C1 segment of cervical spinal cord (tissue), 14 donors: ENCODE measurements at places on chromosomes 3 and 15.

DNA sequence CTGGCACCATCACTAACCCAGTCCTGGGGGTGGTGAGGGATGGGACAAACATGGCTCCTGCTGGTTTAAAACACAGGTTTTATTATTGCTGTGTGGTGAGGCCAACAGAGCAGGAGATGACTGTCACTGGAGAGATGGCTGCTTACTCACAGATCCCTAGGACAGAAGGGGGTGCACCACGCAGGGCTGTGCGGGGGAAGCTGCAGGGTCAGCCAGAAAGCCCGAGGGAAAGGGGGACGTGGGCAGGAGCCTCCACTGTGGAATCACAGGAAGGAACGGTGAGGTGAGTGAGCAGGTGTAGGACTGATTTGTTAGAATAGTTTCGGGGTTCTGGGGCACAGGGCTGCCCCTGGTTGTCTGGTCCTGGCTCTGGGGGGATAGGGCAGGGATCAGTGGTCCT lies 7.5 kb downstream of the CFAP100 start:
- DNase-seq: no peak

DNA sequence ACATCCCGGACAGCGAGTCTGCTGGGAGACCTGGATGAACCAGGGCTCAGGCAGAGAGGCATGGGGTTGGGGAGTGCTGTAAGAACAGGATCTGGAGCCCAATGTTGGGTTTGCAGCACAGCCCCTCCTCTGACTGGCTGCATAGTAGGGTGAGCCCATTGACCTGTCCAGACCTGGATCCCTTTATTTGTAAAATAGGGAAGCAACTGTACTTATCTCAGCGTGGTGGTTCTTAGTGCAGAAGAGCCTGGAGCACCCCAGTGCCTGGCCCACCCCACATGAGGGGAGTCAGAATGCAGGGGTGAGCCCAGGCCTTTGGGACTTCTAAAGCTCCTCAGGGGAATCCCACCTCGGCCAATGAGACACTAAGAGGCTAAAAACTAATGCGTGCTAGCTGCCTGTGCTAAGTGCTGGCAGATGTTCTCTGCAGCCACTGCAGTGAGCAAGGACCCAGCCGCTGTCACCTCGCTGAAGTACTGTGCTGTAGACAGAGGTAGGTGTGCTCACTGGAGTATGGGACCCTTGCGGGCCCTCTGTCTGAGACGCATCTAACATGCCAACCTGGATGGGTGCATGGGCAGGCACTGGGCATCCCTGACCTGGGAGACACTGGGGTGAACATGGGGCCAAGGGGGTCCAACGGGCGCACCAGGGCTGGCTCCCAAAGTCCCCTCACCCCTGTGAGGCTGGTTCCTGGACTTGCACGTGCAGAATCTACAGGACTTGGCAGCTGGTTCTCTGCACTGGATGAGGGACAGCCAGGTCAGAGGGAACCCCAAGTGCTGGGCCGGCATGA lies 95.6 kb downstream of the ATP10A start:
- no peak for DNase-seq

DNA sequence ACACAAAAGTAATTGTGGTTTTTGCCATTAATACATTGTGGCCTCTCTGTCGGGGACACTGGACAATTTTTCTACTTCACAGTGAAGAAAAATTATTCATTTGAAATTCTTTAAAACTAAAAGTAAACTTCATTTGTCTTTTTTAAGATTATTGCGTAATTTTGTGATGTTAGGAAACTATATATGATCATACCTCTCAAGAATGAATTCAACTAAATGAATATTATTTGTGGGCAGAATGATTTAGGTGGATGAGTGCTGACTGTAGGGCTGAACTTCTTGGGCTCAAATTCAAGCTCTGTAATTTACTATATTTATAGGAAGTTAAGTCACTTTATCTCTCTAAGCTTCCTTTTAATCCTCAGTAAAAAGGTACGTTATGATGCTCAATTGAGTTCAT lies 441.2 kb downstream of the ROBO1 start:
- no peak for DNase-seq

DNA sequence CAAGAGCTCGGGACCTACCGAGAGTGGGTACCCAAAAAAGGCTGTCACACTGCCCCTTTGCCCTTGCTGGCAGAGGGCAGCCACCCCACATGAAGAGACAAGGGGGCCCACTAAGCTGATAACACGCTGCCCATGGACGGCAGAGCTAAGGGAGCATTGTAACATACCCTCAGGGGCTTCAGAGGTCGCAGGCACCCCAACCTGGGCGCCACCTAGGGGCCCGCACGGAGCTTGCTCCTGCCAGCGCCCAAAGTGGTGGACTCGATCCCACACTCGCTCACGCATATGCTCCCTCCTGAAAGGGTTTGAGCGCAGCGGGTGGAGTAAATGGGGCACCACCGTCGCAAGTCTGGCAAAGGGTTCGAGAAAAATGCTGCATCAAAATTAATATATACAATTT lies 975.4 kb downstream of the ZPLD1 start:
- no peak for DNase-seq

DNA sequence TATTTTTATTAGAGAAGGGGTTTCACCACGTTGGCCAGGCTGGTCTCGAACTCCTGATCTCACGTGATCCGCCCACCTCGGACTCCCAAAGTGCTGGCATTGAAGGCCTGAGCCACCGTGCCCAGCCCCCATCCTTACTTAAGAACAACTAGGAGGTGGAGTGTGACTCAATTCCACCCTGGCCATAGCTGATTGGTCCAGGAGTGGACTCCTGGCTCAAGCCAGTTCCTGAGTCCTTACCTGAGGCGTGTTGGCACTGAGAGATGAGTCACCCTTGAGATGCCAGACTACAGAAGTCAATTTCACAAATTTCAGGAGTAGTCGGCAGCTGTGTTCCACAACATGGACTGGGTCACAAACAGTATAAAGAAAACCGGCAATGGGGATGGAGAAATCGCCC lies 124.2 kb downstream of the SHQ1 start:
- DNase-seq: no peak

DNA sequence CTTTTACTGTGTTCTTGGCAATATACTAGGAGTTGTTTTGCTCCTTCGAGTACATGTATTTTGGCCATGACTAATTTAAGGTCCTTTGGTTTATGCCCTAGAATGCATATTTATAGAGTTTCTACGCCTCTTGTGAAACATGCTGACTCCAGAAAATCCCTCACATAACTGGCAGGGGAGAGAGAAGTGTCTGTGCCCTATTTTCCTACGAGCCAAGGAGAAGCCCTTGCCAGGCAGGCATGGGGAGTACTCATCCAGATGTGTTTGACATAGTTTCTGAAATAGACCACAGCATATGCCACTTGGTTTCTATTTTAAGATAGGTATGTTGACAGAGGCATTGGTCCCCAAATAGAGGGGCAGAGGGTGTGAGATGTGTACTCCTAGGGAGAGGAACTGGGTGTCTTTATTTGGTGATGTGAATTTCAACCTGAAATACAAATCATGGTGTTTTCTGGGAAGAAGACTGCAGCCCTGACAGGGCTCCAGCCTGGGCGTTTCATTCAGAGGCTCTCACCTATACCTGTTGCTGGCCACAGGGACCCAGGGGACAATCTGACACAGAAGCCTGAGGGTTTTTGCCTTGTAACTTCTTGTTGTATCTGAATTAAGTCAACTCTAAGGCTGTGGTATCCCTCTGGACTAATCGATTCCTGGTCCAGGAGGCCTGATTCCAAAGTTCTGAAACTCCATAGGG lies 267.8 kb upstream of the C2CD4B start:
- DNase-seq: no peak

DNA sequence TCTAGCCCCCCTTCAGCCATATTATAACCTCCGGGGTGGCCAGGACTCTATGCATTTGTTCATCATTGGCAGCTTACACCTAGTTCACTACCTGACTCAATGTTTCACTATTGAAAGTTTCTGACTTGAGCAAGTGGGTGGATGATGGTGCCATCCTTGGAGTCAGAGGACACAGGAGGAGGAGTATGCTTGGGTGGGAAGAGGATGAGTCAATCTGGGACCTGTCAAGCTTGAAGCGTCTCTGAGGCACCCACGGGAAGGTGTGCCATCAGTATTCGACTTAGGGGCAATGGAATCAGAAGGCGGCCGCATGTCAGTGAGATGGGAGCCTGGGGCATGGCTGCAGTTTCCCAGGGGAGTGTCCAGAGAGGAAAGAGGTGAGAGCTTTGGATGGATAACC lies 133.3 kb downstream of the EPHB1 start:
- no peak for DNase-seq

DNA sequence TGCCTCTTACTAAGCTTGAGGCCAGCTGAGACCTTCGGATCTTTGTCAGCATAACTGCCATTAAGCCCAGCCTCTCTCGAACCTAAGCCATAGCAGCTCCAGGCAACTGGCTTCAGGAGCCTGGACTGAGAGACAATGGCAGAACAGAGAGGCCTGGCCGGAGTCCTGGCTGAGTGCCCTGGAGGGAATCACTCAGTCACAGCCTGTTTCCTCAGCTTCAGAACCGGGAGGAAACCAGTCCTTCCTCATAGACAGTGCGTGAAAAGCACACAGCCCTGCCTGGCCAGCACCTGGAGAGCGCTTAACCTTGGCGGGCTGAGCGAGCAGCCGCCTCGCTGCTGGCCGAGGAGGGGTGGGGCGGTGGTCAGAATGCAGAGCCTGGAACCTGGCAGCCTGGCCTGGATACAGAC lies 21.6 kb downstream of the RNU5B-1 start:
- peak; percentile 84 for DNase-seq

- DNase-seq: no peak
Measured at GRCh38 chr3:46124216-46125177, 83.6 kb downstream of the CCR1 start.

GRCh38 chr15:89177116-89177515 lies 44.3 kb downstream of the RLBP1 start:
- DNase-seq: no peak

DNA sequence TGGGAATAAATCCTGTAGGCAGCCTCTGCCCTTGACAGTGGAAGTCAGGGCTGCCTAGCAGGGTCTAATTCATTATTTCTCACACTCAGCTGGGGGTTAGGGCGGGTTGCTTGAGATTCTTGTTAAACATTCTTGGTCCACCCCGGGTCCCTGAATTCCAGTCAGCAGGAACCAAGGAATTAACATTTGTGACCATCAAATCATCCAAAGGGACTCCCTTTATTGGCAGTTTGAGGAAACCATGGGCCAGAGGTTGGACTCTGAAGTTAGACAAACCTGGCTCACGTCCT lies 122.8 kb downstream of the EEFSEC start:
- no peak for DNase-seq

GRCh38 chr3:86653661-86654205 lies 337.2 kb downstream of the VGLL3 start:
- DNase-seq: no peak

DNA sequence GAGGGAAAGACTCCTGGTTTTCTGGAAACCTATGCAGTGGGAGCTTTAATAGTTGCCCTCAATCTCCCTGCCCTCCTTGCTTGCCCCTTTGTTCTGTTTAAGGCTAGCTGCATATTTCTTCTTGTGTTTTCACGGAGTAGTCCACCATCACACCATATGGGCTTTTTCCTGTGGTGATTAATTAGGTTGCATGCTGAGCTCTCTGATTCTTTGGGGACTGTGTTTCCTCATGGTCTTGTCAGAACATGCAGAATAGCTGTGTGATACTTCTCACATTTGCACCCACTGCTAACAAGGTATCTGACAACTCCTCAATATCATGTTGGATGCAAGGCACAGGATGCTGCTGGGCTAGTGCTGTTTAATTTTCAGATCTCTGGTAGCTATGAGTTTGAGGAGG lies 139.6 kb downstream of the PTPRG start:
- DNase-seq: no peak

DNA sequence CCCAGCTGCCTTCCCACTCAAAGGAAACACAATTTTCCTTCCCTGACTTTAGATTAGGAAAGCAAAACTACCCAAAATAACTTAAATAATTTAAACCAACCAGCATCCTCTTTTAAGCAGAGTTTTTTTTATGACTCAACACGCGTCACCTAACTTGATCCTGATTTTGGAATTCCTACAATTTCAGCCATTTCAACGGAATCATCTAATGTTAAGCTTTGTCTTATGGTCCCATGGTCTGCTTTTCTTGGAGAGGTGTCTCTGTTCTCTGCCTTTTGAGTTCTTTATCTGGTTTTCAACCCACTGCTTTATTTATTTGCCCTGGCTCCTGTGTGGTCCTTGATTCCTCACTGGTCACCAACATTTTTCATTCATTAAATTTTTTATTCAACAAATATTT lies 219.2 kb upstream of the ARHGEF26 start:
- DNase-seq: no peak

- no peak for DNase-seq
Measured at GRCh38 chr3:99419116-99419515, 219.3 kb upstream of the COL8A1 start.

DNA sequence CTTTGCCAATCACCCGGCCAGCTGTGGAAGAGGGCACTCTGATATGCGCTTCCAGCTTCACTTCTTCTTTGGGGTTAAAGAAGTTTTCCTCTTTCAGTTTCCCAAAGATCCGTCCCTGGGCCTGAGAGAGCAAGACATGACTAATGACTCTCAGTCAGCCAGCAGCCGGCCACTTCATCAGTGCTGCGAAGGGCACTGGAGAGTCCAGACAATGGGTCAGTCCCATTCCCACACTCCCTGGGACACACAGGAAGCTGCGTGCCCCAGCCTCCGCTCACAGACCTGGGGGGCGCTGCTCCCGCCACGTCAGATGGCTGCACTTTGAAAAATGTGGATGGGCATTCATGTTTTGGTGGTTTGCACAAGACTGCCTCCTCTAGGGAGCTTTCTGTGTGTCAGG lies 63.3 kb downstream of the SENP2 start:
- DNase-seq: no peak

DNA sequence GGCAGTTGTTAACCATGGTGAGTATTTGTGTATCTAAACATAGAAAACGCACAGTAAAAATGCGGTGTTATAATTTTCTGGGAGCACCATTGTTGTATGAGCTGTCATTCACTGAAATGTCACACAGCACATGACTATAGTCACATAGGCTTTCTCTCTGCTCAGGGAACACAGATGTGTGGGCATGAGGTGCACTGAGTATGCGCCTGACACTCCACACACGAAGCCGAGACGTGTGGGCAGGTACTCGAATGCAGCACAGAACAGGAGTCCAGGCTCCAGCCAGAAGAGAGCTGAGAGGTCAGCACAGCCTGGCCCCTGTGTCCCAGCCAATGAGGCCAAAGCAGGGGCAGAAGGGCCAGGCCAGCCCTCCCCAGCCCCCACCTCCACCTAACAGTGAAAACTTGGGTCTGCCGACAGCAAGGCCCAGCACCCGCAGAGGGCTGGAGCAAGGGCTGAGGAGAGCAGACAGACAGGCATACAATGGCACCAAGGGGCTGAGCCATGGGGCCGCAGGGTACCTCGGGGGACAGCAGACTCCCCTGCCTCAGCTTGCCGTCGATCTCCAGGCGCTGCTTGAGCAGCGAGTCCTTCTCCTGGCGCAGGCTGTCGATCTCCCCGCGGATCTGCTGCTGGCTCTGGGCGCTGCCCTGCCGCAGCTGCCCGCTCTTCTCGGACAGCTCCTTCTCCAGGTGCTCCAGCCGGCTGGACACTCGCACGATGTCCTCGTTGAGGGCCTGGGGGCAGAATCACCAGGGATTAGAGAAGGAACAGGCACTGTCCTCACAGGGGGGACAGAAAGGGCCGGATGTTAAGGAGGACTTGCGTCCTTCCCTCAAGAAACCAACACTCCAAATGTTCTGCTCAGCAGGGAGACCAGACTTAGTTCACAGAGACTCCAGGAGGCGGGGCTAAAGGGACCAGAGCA lies 24.0 kb downstream of the KIF7 start:
- DNase-seq: no peak
